Activated gamma-delta T cell treated with Interleukin-2 at 50 U/mL for 16 hours (primary cell): ENCODE measurements at places on chromosomes 7 and 10.

GRCh38 chr10:124728071-124728829 lies 15.9 kb downstream of the FAM53B start:
- no peak for DNase-seq

DNA sequence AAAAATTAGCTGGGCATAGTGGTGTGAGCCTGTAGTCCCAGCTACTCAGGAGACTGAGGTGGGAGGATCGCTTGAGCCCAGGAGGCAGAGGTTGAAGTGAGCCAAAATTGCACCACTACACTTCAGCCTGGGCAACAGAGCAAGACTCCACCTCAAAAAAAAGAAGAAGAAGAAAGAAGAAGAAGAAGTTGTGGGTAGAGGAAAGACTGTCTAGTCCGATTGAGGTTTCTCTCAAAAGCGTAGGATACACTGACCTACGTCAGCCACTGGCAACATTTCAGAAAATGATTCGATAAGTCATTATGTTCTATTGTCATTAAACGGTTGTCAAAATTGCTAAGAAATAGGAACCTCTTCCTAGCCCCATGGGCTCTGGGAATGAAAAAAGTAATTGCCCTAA lies 22.3 kb upstream of the RHBDD2 start:
- no peak for DNase-seq

DNA sequence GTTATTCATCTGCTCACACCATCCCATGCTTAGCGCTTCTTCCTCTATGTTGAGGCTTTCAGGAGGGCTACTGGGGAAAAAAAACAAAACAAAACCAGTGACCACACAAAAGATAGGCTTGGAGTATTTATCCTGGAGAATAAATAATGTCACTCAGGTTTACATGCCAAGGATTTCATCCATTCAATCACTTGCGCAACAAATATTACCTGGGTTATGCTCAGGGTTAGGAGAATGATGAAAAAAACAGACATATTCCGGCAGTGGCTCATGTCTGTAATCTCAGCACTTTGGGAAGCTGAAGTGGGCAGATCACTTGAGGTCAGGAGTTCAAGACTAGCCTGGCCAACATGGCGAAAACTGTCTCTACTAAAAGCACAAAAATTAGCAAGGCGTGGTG lies 3.3 kb upstream of the ELOVL3 start:
- no peak for DNase-seq

- DNase-seq: no peak
These were observed 195.8 kb upstream of the SEMA3C start for GRCh38 chr7:81114633-81115032.

- no peak for DNase-seq
These were observed 57.1 kb downstream of the PLPP4 start for GRCh38 chr10:120514035-120514620.

- no peak for DNase-seq
These were observed 362.7 kb downstream of the SEMA3D start for GRCh38 chr7:84824057-84824651.

DNA sequence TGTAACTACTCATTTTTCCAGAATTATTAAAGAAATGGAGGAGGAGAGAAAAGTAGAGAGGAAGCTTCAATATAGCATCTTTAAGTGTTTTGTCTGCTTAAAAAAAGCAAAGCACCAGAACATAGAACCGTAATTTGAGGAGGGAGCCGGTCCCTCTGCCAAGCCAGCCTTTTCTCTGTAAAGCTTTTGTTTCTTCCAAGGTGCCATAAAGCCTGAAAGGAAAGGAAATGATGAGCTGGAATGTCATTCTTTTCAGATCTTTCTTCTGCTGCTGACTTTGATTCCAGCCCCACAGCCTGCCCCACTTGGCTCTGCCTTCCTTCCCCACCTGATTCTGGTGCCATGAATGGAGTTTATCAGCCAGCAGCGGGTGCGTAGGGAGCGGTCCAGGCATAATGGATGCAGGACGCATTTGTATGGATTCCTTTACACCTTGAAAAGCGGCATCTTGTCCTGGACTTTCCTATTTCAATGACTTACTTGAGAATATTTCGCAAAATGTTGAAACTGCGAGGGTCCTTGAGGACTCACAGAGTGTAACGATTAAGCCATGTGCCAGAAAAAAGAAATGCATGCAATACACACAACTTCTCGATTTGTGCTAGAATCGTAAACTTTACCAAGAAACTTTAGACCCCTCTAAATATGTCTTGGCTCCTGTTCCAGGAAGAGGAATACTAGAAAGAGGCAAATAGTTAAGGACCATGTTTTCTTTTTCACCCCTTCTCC lies 569.5 kb upstream of the MGMT start:
- no peak for DNase-seq

- DNase-seq: no peak
These were observed 727.9 kb upstream of the KCND2 start for GRCh38 chr7:119545118-119545517.

DNA sequence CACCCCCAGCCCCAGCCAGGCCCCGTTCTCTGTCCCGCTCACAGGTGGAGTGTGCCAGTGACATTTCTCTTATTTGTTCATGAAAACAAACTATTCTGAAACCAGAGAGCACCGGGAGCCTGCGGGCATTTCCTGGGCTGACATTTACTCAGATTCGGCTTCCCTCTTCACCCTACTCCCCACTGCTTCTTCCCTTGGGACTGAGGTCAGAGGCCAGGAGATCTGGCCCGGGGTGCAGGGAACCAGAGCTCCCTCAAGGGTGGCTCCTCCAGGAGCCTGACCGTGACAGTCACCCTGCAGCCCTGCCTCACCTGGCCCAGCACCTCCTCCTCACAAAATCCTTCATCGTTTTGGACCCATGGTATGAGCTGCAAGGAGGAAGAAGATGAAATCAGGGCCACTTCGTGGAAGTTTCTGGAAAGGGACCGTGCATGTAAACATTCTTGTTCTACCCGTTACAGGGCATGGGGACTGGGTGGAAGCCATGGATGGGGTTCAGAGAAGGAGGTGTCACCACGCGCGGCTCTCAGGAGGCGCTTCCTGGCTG lies 12.2 kb downstream of the BHLHA15 start:
- DNase-seq: no peak

- DNase-seq: no peak
These were observed 221.7 kb downstream of the TCERG1L start for GRCh38 chr10:131089861-131090260.

DNA sequence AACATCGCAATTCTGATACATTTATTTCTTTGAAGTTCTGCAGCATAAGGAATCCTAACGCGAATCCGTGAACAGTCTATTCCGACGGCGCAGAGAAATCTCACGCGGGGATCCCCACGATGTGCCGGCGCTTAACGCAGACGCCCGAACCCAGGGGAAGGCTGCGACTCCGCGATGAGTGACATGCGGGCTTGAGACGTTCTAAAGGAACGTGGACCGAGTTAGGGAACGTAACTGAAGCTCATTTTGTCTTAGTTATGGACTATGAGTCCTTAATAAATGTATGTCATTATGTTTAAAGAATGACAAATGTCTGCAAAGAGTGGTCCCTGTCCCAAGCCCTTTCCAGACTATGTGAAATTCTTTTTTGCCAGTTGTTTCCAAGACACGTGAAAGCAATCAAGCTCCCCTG lies 995 bp upstream of the PARD3 start:
- no peak for DNase-seq

GRCh38 chr10:86957471-86958115 lies at the start of gene MMRN2:
MMRN2 (minus strand) TSS chr10:86957615; CDS start chr10:86957541, 74 bp downstream.
- no peak for DNase-seq

DNA sequence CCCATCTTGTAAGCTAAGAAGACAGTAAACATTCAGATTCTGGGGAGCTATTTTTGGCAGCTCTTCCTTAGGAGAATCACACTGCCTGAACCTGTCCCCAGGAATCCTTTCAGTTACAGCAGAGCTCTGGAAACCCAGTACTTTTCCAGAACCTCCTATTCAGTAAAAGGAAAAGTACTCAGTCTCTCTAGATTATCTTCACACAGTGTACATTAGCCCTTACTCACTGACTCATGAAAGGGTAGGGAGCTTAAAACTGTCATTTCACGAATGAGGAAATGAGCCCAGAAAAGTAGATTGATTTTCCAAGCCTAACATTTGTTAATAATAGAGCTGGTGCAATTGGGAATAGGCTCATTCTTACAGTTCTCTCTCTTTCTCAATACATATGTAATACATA lies 3.9 kb upstream of the CNNM1 start:
- DNase-seq: no peak

- no peak for DNase-seq
These were observed 114.2 kb downstream of the DYNC1I1 start for GRCh38 chr7:95886501-95887090.

- no peak for DNase-seq
These were observed 2.9 kb downstream of the PPP1R3A start for GRCh38 chr7:113915956-113916355.
